ENCODE measurements at places on chromosomes 5 and 9.

GRCh38 chr9:113386571-113387393 is 10.0 kb upstream of the HDHD3 start:
- DNase-seq: no peak

- DNase-seq: peak; percentile 52
These were observed 9.9 kb upstream of the FBP2 start for GRCh38 chr9:94603259-94604160.

- DNase-seq: no peak
These were observed 44.6 kb downstream of the CXXC5 start for GRCh38 chr5:139692679-139693308.

DNA sequence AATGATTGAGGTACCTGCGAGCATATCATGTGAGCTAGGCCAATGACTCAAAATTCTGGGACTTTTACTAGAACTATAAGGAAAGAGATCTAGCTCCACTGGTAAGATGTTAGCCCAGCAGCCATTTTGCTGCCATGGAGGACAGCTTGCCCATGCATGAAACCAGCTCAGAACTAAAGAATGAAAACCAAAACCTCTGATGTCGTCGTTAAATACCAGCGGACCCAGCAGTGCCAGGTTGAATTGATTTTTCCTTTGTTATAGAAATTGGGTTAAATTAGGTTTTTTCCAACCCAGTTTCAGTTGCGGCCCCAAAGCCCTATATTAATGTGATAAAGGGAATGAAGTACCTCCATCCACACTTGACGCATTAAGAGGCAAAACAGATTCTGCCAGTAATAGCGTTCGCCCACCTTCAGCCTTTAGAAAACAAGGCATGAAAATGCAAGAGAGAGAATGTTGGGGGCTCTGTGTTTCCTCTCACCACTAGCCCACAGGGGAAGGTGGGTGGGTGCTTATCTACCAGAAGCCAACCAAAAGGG is 5.5 kb upstream of the ITK start:
- DNase-seq: no peak

- peak; percentile 57 for DNase-seq
These were observed 635.7 kb downstream of the RAB3C start for GRCh38 chr5:59218424-59219045.

DNA sequence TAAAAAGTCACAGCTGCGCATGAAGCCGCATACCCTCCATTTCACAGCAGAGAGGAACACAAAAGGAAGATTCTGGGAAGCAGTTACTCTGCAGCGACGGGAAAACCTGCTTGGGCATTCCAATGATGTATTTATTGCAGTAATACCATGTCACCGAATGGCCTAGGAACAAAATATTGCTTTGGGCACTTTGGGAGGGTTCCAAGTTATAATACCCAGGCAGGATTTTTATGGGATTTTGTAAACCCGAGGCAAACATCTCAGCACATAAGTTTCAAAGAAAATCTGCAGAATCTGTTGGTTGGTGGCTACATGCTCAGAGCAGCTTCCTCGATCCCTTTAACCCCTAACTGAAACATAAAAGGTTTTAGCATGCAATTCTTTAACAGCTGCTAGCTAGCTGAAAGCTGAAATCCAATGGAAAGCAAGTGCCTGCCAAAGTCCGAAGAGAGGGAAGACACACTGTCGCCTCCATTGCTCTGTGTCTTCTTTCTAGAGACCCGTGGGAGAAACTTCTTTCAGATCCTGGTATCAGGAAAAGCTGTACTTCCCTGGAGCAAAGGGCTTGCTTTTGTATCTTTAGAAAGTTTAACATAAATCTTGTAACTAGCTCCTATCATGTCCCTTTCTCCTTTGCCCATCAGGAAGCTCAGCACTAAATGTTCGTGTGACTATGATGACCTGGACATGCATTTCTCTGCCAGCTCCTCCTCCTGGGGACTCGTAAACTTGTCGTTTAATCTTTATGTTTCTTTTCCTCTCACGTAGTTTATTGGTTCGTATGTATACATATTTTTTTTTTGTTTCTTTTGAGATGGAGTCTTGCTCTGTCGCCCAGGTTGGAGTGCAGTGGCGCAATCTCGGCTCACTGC is 195.0 kb downstream of the MAPKAP1 start:
- no peak for DNase-seq

GRCh38 chr9:76044266-76044819 is 153.9 kb downstream of the PCSK5 start:
- DNase-seq: no peak

DNA sequence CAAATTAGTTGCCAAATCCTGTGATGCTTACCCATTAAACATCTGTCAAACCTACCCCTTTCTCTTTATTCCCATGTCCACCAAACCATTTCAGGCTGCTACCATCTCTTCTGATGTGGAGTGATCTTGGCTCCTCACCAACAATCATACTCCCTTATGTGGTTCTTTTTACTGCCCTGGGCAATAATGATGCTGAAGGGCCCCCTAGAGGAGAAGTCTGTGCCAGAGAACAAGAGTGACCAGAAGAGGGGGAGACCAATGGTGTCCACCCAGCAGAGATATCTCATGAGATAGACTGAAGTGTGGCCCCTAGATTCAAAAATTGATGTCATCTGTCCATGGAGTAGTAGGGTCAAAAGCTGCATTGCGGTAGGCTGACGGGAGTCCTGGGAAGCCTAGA is 10.9 kb downstream of the LRRC70 start:
- DNase-seq: no peak

DNA sequence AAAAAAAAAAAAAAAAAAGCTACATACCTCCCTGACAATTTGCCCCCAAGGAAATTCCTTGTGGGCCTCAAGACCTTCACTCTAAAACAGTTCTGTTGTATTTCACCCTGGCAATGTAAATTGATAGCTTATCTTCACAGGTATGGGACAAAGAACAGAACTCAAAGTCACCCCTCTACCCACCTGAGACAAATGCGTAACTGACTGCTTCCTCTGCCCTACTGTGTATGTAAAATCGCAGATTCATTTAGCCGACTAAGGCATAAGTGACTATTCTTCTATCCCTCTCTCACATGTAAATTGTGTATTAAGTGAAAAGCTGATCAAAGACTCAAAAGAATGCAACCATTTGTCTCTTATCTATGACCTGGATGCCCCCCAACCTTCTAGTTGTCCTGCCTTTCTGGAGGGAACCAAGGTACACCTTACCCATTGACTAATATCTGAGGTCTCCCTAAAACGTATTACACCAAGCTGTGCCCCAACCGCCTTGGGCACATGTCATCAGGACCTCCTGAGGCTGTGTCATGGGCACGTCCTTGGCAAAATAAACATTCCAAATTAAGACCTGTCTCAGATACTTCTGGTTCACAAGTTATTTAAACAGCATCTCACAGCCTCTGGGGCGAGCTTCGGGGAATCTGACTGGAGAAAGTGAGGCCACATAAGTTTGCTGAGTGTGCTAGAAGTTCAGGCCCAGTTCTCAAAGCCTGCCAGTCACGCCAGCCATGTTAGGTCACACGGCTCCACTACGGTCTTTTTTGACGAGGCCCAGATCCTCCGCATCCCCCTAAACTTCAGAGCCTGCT is 954 bp downstream of the TBCA start:
- DNase-seq: no peak

- DNase-seq: no peak
These were observed 41.0 kb downstream of the DDX31 start for GRCh38 chr9:132628746-132629145.

DNA sequence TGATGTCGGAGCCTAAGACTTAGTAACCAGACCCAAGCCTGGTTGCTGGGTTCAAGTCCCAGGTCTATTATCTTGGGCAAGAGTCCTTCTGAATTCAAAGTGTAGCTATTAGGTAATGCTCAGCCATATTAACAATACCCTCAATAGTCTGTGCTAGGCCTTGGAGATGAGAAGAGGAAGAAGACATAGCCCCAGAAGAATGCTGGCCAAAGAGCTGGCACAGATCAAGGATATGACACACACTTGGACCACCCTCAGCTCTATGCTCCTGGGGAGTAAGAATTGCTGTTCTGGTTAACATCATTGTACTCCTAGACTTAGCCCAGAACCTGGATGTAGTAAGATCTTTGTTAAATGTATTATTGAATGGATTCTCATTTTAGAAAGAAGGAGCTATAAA is 426.7 kb downstream of the CDK5RAP2 start:
- no peak for DNase-seq

DNA sequence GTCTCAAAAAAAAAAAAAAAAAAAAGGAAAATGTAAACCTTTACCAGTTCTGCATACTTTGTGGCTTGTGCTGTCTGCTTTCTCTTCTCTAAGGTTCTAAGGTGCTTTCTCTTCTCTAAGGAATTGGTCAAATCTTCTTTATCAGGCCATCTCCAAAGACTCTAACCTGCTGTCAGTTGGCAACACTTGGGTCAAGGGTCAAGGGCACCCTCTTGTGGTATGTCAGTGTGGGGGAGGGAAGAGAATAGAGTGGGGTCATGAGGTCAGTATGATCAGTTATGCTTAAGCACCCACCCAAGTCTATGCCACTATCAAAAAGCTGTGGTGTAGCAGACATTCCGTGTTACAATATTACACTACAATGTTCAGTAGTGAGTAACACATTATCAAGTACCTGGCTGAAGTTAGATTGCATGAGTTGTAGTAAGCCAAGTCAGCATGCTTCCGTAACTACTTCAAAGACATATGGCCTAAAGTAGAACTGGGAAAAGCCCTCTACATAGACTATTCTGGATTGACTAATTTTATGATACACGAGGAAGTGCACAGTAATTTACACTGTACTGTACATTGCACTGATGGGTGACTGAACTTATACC is 25.0 kb upstream of the CCL28 start:
- no peak for DNase-seq

GRCh38 chr5:75286211-75286773 is 49.6 kb upstream of the ANKRD31 start:
- DNase-seq: no peak

DNA sequence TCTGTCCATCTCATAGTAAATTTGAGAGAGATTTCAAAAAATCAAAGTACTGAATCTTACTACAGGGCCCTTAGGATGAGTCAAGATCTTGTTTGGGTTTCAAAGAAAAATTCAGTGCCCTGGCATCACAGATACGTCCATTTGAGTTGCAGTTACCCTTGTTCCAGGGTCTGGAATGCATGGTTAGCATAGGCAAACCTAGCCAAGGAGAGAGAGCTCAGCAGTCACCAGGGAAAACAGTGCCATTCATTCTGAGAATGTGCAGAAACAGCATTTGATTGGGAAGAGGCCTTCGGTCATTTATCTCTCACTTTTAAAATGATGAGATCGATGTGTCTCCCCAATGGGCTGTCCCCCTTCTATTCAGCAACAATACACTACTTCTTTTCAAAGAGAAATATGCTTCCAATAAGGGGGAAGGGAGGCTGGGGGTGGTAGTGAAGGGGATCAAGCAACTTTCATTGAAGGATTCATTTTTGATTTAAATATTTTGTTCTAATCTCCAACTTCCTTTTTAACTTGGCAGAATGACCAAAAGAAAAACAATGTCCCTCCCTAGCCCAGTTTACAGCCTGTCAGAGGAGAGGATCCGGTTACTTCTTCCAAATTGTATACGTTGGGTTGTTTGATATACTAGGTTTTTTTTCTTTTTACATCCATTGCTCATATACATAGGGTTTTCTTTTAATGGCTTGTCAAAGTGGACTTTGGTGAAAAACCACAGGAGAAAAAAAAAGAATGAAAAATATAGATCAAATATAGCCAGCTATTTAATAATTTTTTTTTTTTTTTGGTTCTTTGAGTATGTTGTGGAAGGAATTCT is 491.1 kb downstream of the CCDC171 start:
- peak; percentile 56 for DNase-seq

DNA sequence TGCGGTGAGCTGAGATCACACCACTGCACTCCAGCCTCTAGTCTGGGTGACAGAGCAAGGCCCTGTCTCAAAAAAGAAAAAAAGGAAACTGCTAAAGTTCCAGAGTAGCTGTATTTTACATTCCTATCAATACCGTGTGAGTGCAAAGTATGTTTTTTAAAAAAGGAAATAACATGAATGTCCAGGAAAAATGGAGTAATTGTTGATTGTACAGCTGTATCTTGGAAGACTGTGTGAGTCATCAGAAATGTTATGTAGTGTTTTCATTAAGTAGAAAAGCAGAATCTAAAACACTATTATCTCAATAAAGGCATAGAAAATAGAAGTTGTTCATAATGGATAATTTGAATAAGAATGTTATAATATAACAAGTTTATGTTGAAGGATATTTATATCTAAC is 53.9 kb downstream of the ZCCHC7 start:
- DNase-seq: peak; percentile 34

DNA sequence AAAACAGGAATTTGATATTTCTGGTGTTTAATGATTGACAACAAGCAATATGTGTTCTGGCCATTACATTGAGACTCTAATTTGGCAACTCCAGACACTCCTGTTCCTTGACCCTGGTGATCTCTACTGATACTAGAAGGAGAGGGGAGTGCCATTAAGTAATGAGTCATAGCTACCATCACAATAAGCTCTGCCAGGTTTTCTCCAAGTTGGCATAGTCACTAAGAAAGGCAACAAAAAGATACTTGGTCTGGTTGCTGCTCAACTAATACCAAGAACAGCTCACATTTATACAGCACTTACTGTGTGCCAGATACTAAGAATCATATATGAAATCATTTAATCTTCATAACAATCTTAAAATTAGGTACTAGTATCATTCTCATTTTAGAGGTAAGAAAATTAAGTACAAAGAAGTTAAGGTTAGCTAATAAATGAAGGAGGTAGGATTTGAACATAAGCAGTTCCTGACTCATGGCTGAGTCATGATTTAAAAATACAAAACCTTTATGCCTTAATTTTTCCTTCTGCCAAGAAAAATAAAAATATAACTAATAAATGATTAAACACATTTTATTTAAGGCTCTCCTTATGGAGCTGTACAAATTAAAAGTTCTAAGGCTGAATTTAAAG is 19.9 kb upstream of the PRXL2C start:
- peak; percentile 56 for DNase-seq

- DNase-seq: no peak
These were observed 59.9 kb downstream of the SUB1 start for GRCh38 chr5:32645246-32645645.

DNA sequence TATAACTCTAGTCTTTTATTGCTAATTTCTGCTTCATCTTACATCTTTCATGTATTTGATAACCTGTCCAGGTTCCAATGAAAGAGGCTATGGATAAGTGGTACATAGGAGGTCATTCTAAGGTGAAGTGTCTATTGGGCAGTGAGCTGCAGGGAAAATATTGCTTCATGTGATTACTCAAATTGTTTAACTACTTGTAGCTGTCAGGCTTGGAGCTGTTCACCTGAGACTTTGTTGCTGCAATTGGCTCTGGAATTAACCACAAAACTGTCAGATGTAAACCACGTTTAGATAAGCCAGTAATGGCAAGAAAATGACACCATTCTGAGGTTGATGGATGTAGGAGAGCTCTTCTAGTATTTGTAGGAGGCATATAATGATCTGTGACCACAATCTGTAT is 26.0 kb downstream of the ADAMTSL1 start:
- DNase-seq: no peak

DNA sequence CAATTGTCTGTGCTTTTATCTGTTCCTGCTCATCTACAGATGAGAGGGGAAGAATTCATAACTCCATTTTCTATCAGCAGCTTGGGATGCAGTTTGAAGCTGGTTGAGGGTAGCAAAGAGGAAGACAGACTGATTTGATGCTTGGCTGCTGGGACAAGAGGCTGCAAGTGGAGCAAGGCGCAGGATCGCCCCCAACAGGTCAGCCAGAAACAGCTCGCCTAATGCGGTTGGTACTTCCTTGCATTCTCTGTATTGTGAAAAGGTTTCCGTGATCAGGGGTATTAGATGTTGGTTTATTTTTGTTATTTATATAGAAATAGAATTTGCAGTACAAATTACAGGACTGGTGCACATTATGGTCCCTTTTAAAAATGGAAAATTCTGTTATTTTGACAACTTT is 40.6 kb downstream of the ZNF883 start:
- DNase-seq: no peak

All from HCEC 1CT (cell line).